ENCODE measurements at places on chromosomes 2 and 18.
A peak's percentile ranks its signal among the peaks of the same experiment; 100 is the strongest.

DNA sequence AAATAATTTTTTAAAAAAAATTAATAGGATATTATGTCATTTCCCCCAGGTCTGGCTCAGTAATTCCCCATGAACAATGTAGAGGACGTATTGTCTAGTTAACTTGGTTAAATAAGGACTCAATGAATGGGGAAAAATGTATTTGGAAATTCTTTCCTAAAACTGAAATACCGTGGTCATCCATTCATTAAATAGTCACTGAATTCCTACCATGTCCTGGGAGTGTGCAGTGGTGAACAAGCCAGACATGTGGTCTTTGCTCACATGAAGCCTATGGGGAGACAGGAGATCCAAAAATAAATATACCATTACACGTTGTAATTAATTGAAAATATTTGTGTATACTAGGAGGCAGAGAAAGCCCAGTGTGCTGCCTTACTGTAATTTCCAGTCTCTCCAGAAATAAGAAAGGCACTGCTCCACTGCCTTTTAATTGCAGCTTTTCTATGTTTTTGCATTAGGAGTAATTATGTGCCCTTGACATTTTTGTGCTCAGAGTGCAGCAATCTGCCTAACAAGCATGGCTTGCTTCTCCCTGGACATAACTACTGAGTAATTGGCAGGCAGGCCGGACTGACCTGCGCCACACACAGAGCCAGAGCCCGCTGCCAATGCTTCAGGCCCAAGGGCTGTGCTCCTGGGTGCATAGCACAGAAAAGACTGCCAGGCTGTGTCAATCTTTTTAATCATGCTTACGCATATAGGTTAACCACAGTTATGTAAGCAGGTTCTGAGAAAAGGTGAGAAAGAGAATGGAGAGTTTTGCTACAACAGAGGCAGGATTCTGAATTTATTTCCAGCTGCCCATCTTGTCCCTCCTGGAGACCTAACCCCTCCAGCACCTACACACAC, 22.2 kb upstream of the TTC39C start:
- no peak for DNase-seq

DNA sequence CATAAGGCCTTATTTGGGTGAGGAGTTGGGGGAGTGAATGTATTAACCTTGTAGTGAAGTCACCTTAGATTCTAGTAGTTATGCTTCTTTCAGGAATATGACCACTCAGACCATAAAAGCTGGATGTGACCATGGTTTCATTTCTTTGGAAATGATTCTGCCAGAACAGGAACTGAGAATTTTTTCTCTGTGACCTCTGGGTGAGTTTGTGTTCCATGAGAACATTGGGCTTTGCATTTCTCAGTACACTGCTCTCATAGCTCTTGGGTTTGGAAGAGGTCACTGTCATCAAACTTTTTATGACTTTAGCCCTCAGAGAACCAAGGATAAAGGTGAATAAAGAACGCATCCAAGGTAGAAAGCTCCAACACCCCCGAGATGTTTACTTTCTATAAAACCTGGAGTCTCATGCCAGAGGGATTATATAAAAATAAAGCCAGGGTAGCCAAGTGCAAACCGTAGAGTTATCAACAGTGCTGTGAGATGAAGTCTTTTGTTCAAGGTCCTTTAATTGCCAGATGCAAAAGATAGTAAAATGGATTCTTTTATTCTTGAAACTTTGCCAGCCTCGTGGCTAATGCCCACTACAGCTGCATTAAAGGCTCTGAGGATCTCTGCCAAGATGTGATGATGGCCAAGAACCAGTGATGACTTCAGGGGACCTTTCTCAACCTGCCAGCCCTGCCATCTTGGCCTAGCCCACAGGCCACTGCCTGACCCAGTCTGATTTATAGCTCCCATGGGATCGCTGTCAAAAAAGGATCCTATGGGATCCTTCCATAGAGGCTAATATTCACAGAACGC, 27.8 kb upstream of the MAT2A start:
- DNase-seq: no peak

GRCh38 chr2:182559623-182560022, 132.8 kb upstream of the PDE1A start:
- no peak for DNase-seq

GRCh38 chr2:136051001-136051724, 65.7 kb upstream of the DARS1 start:
- DNase-seq: no peak

DNA sequence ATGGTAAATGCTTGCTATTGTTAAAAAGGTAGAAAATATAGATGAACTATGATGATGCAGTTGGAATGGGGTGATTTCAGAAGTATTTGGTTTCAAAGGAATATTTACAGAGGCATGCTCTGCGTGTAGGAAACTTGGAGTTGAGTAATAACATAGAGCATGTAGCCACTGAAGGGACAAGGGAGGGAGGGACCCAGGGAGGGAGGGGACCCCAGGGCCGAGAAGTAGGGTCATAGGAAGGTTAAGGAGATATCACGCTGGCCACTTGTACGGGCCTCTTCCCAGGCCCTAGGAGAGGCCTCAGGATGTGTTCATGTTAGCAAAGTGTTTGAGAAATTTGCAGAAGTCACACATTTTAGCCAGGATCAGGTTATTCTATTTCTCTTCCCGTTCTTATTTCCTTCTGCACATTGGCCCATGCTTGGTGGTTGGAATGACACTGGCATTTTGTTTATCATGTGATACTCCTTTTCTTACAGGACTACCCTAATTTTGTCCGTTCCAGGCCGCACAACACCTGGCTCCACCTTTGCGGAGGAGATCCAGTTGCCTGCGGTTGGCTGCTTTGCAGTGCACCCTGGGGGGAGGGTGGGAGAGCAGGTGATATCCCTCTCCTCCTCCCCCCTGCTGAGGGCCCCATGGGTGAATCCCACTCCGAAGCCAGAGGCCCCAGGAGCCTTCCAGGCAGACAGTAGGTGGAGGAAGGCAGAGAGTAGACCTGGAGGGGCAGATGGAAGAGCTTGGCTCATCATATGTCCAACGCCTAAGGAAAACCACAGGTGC, 16.9 kb upstream of the ACKR3 start:
- DNase-seq: no peak

- no peak for DNase-seq
These were observed 26.9 kb upstream of the GLS start for GRCh38 chr2:190853531-190854383.

GRCh38 chr18:48815179-48815515, 135.6 kb downstream of the SMAD7 start:
- no peak for DNase-seq

DNA sequence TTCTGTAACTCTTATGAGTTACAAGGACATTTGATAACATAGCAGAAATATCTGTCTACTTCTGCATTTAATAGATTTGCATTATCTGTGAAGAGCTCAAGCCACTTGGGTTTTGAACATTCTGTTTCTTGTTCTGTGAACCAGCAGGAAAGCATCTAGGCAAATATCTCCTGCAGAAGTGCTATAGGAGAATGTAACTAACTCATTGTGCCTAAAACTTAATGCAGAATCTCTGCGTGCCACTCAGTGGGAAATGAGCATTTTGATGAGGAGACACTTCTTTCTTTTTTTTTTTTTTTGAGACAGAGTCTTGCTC, 63.5 kb downstream of the MYOM1 start:
- DNase-seq: no peak

GRCh38 chr2:221569425-221569845, 2.7 kb downstream of the EPHA4 start:
- no peak for DNase-seq

- no peak for DNase-seq
These were observed 237.5 kb downstream of the LDLRAD4 start for GRCh38 chr18:13455960-13456481.

DNA sequence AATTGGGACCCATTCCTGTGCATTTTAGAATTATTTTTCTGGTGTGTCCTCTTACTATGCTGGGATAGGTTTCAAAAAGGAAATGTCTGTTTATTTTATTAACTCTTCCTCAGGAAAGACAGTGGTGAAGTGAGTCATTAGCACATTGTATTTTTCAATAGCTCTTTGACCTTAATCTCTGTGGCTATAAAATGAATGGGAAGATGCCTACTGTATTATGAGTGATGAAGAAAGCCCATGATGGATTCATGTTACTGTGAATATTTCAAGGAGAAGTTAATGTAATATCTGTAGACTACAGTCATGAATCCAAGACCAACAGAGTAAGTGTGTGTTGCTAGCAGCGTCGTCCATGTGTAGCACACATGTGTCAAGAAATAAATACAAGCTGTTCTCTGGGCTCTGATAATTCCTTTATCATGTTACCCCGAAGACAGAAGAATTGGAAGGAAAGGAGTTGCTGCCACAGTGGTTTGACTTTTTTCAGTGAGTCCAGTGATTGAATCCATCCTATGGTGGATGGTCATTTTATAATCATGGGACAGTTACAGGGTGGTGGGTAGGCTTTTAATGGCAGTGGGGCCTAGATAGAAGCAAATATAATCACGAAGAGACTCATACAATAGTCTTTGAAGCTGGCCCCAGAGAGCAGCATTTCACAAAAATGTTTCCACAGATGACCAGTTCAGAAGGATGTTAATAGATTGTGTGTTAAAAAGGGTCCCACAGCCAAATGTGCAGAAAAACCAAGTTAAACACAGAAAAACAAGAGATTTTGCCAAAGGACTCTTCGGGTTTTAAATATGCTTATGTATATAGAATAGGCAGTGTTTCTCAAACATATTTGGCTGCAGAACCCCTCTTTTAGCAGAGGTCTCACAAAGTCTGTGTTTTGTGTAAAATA, 239.7 kb upstream of the RASGRP3 start:
- DNase-seq: no peak

DNA sequence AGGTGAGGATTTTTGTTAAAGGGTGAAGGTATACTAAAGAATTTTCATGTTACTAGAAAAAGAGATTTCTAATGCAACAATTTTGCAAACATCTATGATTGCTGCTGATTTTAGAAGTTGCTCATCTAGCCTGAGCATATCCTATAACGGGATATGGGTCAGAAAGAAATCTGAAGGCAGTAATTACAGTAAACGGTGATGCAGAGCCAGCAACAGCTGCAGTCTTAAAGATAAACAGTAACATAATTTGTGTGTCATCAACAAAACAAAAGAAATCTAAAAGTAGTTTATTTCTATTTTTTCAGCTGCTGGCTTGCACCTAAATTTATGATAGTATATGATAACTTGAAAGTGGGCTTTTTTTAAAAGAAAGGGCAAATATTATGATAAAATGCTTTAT, 215.7 kb downstream of the SLC4A10 start:
- DNase-seq: no peak

- DNase-seq: no peak
These were observed 226.3 kb downstream of the KIAA1328 start for GRCh38 chr18:37055137-37055802.

GRCh38 chr2:101696272-101697123, 1.0 kb upstream of the MAP4K4 start:
- DNase-seq: no peak

- no peak for DNase-seq
These were observed 23.9 kb upstream of the EPAS1 start for GRCh38 chr2:46273225-46273863.

DNA sequence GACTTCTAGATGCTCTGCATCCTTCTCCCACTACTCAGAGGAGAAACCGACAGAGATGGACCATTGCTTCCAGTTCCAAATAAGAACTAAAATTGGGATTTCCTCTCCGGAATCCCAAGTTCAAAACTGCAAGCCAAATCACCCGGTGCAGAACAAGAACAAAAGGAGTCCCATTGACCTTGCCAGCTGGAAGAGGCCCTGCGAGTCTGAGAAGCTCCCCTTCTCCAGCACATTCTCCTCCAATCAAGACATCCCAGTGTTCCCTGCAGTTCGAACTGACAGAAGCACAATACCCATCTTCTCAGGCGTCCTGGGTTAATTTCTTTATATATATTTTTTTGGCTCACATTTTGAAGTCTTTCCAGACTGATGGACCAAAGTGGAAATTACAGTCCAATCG, 195.3 kb upstream of the MEIS1 start:
- DNase-seq: no peak

DNA sequence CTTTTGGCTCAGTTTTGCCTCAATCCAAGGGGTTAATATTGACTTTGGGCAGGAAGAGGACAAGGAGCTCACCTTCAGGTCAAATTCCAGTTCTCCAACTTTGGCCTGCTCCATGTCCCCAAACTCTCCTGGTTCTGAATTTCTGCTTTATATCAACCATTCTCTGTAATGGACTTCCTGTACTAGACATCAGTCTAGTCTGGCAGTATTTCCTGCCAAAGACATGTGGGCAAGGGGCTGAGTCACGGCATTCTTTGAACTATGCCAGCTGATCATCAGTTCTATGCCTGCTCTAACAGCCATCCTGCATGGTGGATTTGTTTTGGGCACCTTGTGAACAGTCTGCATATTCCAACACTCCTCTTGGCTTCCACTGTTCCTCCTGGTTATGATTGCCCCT, 199.4 kb downstream of the ZEB2 start:
- peak; percentile 37 for DNase-seq

GRCh38 chr2:20164734-20165478, 60.0 kb downstream of the SDC1 start:
- no peak for DNase-seq

DNA sequence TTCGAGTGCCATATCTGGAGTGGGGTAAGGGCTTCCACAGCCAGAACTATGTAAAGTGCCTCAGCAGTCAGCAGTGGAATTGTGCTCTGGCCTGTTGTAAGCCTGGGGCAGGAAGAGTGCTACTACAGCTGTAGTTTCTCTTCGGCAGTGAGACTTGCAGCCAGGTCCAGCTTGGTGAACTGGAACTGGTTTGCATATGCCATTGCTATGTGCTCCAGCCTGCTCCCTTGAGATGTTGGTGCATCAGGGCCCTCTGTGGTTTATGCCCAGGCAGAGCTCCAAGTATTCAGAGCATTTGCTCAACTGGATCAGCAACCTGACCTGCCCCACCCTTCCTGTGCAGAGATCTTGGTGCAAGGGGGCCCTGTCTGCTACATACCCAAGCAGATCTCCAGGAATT, 47.8 kb downstream of the ZNF804A start:
- DNase-seq: no peak

- no peak for DNase-seq
These were observed 814 bp downstream of the FZD7 start for GRCh38 chr2:202034249-202035088.

DNA sequence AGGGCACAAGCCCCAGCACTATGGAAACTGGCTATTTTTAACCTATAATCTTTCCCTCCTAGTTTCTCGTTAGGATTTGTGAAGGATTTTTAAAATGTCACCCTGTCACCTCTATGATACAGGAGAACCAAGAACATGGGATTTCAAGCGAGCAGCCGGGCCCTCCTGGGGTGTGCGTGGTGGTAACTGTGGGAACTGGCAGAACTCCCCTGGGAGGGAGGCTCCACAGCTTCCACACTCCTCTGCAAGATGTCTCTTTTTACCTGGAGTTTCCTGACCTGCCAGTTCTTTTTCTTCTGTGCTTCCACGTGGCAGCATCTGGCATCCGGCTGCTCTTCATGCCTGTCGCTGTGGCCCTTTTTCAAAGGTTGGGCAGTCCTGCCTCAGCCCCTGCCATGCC, 386.3 kb upstream of the MYT1L start:
- DNase-seq: no peak

GRCh38 chr2:73937899-73938298, 11.2 kb downstream of the DGUOK start:
- DNase-seq: no peak

DNA sequence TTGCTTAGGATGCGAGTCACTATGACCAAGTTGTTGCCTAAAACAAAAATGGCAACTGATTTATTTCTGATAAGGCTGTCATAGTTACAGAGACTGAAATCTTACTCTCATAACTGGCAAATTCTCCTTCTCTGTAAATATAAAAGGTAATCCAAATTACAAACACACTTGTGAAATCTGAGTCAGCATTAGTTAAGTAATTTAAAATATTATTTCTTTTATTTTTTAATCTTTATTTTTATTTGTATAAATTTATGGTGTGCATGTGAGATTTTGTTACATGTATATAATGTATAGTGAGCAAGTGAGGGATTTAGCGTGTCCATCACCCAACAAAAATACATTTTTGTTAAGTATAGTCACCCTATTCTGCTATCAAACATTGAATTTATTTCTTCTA, 1342.8 kb upstream of the TMEFF2 start:
- no peak for DNase-seq
